GM12878 (cell line): ENCODE measurements at places on chromosomes 1 and 21.

- no peak for DNase-seq
These were observed 162.4 kb downstream of the ZSCAN20 start for GRCh38 chr1:33634806-33635205.

- no peak for DNase-seq
These were observed 109.7 kb downstream of the TGFBR3 start for GRCh38 chr1:91776068-91776794.

GRCh38 chr1:67610450-67610849 lies 74.6 kb upstream of the GADD45A start:
- no peak for DNase-seq

DNA sequence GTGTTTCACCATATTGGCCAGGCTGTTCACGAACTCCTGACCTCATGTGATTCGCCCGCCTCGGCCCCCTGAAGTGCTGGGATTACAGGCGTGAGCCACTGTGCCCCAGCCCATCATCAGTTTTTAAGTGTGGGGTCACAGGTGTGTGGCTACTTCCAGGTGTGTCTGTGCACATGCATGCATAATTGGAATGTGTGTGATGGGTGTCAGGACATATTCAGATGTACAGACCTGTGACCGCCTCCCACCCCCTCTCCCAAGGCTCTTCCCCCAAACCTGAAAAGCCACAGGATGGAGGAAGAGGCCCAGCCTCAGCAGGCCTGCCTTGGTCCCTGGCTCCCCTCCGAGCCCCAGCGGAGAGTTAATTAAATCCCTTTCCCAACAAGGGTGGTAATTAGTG lies 37.3 kb upstream of the CSF3R start:
- DNase-seq: no peak

- DNase-seq: no peak
These were observed 1.5 kb downstream of the MX1 start for GRCh38 chr21:41427556-41427955.

- DNase-seq: no peak
These were observed 176.2 kb downstream of the DUSP10 start for GRCh38 chr1:221565711-221566110.

GRCh38 chr1:112114540-112114939 lies 125.1 kb upstream of the KCND3 start:
- no peak for DNase-seq

DNA sequence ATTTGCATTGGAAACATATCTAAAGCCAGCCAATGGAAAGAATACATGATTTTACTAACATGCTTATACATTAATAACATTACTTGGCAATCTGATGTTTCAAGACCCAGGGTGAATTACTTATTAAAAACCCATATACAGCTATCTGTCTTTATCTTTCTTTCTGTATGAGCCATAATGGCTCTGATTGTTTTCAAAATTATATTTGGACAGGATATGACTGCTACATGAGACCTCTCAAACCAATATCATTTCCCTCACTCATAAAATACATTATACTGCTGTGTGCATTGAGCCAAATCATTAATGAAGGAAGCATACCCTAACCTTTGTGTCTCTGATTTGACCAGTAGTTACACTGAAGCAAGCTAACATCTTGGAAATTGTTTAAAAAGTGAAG lies 205.9 kb upstream of the DPYD start:
- DNase-seq: no peak

- DNase-seq: no peak
These were observed 14.5 kb downstream of the LAPTM5 start for GRCh38 chr1:30742963-30743559.

- DNase-seq: no peak
These were observed 18.1 kb upstream of the BEND5 start for GRCh38 chr1:48794816-48795215.

GRCh38 chr1:178487070-178487615 lies 9.6 kb downstream of the CLEC20A start:
- no peak for DNase-seq

GRCh38 chr21:36693489-36694030 lies 5.4 kb upstream of the SIM2 start:
- DNase-seq: no peak

GRCh38 chr1:9181990-9182783 lies 52.4 kb upstream of the H6PD start:
- no peak for DNase-seq

DNA sequence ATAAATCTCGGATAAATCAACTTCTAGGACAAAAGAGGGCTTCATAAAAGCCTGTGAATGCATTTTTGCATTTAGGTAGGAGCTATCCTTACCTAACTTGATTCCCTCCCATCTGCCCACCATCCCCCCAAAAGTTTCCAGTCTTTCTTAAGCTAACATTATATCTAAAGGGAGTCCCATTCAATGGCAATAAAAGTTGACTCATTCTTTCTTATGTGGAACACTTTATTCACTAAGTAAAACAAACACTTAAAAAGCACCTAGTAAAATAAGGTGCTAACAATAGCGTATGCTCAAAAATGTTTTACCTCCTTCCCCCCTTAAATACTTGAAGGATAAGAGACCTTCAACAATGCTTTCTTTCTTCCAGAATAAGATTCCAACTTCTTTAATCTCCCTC lies 83.8 kb downstream of the GON4L start:
- no peak for DNase-seq
